ENCODE measurements at places on chromosomes 2 and 18.

GRCh38 chr2:191432121-191432520, 186.9 kb downstream of the MYO1B start:
- DNase-seq, result no peak

GRCh38 chr2:150812066-150812465, 324.6 kb upstream of the RND3 start:
- DNase-seq, result no peak

DNA sequence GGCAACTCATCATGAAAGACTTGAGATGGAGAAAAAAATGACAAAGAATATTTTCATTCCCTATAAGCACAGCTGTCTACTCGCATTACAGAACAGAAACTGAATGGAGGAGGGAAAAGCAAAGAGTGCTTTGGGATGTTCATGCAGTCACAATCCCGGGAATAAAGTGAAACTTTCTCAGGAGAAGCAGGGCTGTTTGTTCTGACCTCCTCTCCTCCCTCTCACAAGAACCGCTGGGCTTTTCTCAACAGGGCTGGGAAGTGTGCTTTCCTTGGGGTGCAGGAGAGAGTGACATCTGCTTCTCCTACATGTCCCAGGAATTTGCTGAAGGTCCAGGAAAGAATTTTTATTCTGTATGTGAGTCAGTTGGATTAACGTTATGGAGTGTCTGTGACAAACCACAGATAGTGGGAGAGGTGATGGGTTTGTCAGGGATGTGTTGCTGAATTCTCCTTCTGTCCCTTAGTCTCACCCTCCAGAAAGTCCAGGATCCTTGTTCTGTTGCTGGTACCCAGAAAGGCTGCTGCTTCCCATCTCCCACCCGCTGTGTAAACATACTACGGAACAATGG, 125.6 kb downstream of the HRH4 start:
- no peak for DNase-seq

- DNase-seq, result no peak
These were observed 34.0 kb upstream of the STRN start for GRCh38 chr2:37000318-37000717.

DNA sequence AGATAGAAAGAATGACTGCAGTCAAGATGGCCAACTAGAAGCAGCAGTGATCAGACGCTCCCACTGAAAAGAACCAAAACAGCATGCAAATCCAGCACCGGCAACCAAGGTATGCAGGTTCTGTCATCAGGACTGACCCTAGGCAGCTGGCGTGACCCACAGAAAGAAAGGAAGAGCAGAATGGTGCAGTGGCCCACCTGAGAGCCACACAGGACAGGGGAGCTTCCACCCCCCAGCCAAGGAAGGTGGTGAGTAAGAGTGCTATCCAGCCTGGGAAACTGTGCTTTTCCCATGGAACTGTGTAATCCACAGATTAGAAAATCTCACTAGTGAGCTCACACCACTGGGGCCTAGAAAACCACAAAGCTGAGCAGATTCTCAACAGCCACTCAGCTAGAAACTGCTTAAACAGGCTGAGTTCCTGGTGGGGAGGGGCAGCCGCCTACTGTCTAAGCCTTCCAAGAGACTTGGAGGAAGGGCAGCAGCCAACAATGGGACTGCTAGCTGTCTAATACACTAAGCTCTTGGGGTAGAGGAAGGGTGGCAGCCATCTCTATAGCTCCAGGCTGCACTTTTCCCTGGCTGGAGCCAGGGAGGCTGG, 127.9 kb downstream of the EVA1A start:
- DNase-seq, result no peak

DNA sequence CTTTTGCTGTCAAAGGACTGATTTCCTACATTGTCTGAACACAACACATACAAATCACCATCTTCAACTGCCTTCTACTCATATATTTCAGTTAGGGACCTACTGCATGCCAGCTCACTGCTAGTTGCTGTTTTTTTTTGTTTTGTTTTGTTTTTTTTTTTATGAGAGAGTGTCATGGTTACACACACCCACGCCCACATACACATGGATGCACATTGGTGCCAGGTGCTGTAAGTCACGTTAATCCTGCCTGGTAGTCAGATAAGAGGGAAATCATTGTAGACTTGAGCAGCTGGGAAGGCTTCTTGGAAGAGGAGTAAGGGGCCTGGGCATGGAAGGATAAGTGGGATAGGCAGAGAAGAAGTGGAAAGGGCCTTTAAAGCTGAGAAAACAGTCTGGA, 209.9 kb downstream of the TDRD15 start:
- no peak for DNase-seq

GRCh38 chr2:188813315-188813714, 160.9 kb upstream of the COL3A1 start:
- DNase-seq, result no peak

GRCh38 chr2:54097124-54097523, 18.3 kb upstream of the ACYP2 start:
- no peak for DNase-seq

DNA sequence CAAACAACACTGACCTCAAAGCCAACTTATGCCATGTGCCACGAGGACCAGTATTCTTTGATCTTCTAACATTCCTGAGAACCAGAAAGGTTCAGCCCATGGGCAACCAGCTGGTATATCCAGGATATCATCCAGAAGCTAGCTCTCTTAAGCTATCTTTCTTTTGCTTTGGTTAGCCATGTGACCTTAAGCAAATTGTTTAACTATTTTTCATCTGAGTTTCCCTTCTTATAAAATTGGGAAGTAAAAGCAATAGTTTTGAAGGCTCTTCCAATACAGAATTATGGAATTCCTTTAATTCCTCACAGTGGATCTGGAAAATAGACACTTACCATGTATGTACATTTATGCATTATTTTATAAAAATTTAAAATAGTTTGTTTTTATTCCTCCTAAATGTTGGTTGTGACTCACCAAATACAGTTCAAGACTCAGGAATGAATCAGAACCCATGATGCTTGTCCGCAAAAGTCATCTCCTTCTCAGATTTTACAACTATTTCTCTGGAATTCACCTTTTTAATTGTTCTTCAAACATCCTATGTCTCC, 435.7 kb downstream of the ZEB2 start:
- no peak for DNase-seq

- no peak for DNase-seq
These were observed 5.4 kb downstream of the CRYGD start for GRCh38 chr2:208118918-208119317.

- no peak for DNase-seq
These were observed 182.1 kb downstream of the AGAP1 start for GRCh38 chr2:235675678-235676535.

DNA sequence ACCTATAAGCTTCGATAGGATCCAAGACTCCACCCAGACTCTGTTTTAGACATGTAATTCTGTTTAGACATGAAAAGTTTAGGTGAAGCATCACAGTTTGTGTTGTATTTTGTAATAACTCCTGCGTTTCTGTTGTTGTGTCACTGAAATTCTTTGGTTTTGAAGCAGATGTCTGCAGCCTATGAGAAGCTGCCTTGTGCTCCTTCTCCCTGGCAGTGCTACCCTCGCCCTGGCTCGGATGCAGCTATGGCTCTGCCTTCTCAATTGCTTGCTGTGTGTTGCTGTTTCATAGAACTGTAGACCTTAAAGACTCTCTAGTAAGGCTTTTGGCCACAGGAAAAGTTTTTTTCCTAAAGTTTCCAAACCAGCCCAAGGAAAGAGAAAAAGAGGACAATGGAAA, 40.2 kb upstream of the ZNF638 start:
- peak; percentile 27 for DNase-seq

GRCh38 chr2:1458432-1458831, 45.2 kb downstream of the TPO start:
- no peak for DNase-seq

GRCh38 chr2:235045336-235045972, 93.6 kb downstream of the SH3BP4 start:
- DNase-seq, result no peak

GRCh38 chr2:192243488-192243887, 48.8 kb upstream of the TMEFF2 start:
- no peak for DNase-seq

DNA sequence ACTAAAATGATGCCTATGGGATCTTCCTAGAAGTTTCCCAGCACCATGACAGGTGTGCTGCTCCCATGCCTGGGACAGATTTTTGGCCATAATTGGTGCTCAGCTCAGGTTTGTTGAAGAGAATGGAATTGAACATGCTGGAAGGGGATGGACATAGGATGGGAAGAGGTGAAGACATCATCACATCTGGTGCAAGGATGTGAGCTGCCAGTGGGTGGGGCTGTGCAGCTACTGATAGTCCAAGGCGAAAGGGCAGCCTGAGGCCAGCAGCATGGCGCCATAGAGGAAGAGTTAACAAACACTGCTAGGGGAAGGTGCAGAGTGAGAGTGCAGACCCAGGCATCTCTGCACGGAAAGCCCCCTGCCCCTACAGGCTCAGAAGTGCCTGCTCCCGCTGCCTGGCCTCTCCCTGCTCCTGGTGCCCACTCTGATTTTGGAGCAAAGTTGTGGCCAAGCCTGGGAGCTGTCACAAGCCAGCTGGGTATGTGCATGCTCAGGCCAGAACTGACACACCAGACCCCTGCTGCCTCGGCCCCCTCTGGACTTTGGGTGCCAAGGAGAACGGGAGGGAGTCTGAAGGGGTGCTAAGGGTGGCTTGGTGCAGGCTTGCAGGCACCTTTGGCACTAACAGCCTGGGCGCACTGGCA, 178.6 kb downstream of the ZBTB7C start:
- peak; percentile 31 for DNase-seq

GRCh38 chr2:231058761-231059550, 2.3 kb downstream of the PSMD1 start:
- DNase-seq, result no peak

DNA sequence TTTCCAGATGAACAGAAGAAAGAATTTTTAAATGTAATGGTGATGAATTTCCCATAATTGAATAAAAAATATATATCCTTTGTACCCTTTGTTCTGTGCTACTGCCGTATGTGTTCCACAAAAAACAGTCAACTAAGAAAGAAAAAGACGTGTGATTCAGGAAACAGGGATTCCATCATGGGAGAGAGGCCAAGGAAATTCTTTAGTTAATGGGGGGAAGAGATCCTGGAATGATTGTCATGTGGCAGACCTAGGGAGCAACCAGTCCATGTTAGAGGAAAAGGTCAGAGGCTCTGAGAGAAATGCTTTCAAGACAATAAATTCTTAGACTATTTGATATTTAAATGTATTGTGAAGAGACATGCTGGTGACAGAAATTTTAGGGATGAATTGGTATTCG, 76.6 kb downstream of the CPO start:
- no peak for DNase-seq

GRCh38 chr2:9975328-9975727, 23.8 kb downstream of the GRHL1 start:
- no peak for DNase-seq

DNA sequence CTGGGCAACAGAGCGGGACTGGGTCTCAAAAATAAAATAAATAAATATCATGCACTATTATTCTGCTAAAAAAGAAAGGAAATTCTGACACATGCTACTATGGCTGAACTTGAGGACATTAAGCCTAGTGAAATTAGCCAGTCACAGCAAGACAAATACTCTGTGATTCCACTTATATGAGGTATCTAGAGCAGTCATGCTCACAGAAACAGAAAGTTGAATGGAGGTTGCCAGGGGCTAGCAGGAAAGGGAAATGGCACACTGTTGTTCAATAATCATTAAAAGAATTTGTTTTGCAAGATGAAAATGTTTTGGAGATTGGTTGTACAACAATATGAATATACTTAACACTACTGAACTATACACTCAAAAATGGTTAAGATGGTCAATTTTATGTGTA, 60.8 kb downstream of the NCKAP1 start:
- no peak for DNase-seq

GRCh38 chr18:2218101-2218500, 353.2 kb downstream of the METTL4 start:
- no peak for DNase-seq

DNA sequence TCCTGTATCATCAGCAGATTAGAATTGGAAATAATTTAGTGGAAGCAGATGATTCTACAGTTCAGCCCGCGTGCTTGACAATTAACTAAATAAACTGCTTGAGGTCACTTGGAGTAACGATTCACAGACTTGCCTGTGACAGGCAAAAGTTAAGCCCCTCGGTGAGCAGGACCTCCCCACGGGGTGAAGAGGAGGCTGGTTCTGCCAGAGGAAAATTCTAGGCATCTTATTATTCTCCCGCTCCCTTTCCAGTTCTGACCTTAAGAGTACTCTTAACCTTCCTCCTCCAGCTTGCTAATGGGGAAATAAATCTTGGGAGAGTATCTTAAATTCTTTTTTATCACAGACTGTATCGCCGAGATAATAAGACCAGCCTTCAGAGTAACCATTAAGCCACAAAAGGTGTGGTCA, 169.7 kb upstream of the SMAD2 start:
- DNase-seq, result no peak

DNA sequence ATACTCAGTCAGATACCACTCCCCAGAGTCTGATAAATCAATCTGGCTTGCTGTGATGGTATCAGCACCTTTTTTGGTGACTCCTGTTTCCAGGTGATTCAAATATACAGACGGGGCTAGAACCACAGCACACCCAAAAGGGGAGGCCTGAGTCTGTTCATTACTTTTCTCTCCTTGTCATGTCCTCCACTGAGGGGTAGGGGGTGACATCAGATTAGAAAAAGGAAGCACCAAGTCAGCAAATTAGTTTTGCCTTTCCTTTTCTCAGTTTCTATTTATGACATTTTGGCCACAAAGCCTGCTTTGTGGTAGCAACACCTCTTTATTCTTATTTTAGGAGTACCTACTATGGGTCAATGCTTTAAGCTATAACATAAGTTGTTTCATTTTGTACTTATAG, 127.4 kb downstream of the CCDC102B start:
- no peak for DNase-seq

- no peak for DNase-seq
These were observed 266.9 kb upstream of the GULP1 start for GRCh38 chr2:188024811-188025210.

DNA sequence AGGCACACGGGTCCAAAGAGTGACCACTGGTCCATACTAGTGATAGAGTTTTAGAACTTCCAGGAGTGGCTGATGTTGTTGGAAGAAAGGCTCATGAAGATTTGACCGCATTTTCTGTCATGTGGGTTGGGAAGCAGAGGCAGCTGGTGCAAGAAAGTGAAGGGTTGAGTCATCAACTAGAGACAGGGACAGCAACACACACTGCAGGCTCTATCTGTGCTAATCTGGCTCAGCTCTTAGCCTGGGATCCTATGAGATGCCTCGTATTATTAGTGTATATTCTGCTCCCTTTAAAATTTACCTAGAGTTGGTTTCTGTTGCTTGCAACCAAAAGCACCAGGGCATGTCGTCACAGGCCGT, 2.5 kb upstream of the SH3RF3 start:
- DNase-seq, result no peak
